Tibial nerve (tissue), 4 donors: ENCODE measurements at places on chromosomes 2 and 18. TPM values are rescaled to one million over a fixed set of nuclear protein-coding genes. Genes with fewer than 3 reads are reported as not detected.

DNA sequence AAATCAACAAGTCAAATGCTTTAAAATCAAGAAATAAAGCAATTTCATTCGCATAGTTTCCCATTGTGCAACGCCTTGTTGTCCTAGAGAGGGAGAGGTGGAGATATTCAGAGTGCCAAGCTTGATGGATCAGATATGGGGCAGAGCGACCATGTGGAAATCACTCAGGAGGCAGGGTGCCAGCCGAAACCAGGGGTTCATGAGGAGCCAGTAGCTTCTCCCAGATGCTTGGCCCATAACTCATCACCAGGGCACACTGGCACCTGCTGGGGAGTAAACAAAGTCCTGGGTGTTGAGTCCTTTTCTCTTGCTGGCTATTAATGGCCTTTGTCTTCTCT, 53.0 kb upstream of the ASAP2 start:
- DNase-seq = no peak

The CDK15 gene
- 6.5 TPM for total RNA-seq

DNA sequence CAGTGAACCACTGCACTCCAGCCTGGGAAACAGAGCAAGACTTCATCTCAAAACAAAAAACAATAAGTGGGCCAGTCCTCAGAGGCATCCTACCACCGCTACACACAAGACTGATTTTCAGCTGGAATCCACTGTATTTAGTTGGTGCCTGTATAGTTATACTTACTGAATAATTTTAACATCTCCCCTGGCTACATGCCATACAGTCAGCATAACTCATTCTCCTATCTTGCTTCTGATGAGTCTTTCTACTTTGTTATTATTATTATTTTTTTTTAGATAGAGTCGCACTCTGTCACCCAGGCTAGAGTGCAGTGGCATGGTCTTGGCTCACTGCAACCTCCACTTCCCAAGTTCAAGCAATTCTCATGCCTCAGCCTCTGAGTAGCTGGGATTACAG, 19.9 kb upstream of the CAB39 start:
- no peak for DNase-seq

DNA sequence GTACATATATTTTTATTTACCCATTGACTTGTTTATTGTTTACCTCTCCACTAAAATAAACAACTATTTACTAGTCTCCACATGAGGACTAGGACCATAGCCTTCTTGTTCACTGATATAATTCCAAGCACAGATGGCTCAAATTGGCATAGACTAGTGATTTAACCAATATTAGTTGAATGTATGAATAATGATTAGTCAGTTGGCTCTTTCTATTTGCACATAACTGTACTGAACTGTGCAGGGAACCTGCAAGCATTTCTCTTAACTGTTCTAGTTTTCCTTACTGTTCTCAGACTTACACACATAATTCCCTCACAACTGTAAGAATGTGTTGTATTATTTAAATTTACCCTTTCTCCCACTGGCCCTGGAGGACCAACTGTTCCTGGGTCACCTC, 91.9 kb downstream of the COL3A1 start:
- no peak for DNase-seq

The CABLES1 gene
- 18.4 TPM for total RNA-seq

The ANTXR1 gene
- total RNA-seq = 69.0 TPM

The CTLA4 gene
- total RNA-seq = not detected

DNA sequence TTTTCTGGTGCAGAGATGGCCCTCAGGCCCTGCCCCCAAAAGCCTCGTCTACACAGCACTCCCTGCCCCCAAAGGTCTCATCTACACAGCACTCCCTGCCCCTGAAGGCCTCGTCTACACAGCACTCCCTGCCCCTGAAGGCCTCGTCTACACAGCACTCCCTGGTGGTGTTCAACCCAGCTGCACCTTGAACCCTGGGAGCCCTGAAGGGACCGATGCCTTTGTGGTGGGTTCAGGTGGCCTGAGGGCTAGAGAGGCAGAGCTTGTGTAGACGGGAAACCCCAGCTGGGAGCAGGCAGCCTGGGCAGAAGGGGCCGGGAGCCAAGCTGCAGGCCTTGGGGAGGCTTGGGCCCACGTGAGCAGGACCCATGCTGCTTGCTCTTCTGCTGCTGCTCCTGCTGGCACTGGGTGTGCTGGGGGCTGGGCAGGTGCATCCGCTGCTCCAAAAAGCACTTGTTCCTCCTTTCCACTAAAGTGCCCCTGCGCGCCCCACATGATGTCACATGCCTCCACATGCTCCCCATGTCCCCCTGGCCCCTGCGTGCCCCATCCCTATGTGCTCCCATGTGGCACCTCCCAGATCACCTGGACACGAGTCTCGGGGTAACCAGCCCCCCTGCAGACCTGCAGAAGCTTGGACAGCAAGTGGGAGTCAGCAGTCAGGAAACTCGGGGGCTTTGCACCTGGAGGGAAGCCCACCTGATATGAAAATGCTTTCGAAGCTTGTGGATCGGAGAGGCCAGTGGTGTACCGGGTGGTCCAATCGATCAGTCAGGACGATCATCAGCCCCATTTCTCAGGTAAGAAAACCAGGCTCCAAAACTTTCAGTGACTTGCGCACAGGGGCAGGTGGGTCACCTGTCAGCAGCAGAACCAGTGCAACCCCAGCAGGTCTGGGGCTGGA, 94.9 kb upstream of the CTDP1 start:
- peak; percentile 3 for DNase-seq

GRCh38 chr2:144632809-144633208, 112.9 kb upstream of the ZEB2 start:
- no peak for DNase-seq

DNA sequence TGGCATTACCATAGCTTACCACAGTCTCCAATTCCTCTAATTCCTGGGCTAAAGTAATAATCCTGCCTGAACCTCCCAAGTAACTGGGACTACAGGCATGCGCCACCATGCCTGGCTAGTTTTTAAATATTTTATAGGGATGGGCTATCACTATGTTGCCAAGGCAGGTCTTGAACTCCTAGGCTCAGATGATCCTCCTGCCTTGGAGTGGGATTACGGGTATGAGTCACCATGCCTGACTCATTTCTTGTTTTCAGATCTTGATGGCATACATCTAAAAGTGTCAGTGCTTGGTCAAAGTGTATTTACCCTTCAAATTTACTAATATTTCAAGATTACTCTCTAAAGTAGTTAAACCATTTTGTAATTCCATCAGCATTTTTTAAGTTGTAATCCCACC, 9.4 kb upstream of the SOCS6 start:
- no peak for DNase-seq

The OR6B3 gene
- total RNA-seq = 0.90 TPM

The DSG2 gene
- 4.8 TPM for total RNA-seq

DNA sequence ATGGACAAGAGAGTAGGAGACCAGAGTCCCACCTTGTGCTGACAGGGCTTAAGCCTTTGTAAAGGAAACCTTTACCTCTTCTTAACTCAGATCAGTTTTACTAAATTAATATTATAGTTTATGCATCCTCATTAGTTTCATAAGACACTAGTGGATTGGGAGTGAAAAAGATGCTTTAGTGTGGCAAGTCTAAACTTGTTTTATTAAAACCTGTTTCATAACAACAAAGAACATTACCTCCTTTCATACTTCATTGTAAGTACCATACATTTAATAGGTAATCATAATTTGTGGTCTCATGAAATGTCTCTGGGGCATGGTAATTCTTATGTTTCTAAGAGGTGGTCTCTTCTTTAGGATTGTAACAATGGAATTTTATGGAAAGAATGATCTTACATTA, 63.4 kb downstream of the PIKFYVE start:
- DNase-seq = no peak

The PARD3B gene
- 59.0 TPM for total RNA-seq

The CYP20A1 gene
- total RNA-seq = 24.3 TPM

The UGT1A3 gene
- total RNA-seq = not detected

The AUP1 gene
- 133 TPM for total RNA-seq

GRCh38 chr2:143801561-143801960, 672.3 kb downstream of the ARHGAP15 start:
- DNase-seq = no peak

GRCh38 chr2:121167411-121167810, 117.6 kb downstream of the TFCP2L1 start:
- no peak for DNase-seq

- peak; percentile 32 for DNase-seq
Measured at GRCh38 chr2:113080134-113080533, 12.4 kb downstream of the IL1F10 start.

DNA sequence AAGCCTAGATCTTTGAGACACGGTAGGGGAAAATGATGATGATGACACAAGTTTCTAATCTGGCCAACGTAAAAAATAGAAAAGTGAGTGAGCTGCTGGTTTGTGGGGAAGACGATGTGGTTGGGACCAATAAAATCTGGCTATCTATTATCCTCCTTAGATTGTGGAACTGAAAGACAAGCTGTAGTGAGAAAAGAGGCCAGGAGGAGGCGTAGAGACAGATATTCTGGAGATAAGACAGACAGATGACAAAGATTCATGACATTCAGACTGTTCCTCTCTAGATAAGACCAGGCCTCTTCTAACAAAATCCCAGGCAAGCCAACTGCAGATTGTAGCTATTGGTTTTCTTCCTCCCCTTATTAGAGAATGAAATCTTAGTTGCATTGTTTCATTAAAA, 376.3 kb upstream of the UBE2E3 start:
- no peak for DNase-seq

GRCh38 chr2:23719716-23720115, 207.2 kb downstream of the ATAD2B start:
- no peak for DNase-seq
